GM04503 (cell line): ENCODE measurements at places on chromosomes 11 and 22.

- no peak for DNase-seq
Measured at GRCh38 chr11:25377466-25377865, 880.6 kb downstream of the LUZP2 start.

DNA sequence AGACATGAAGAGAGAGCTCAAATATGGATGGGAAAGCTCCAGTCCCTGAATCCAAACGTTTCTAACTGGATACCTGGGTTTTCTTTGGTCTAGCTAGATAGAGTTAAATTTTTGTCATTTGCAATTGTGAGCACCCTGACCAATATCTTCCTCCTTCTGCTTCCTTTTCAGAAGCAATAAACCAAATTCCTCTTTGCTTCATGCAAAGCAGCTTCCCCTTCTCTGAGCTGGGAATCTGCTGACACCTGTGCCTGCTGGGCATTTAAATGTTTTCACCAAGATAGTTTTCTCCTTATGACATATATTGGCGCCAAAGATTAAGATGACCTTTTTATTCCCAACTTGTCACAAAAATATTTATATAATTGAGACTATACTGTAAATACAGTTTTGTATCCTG is 27.9 kb upstream of the PAK1 start:
- DNase-seq: no peak

- DNase-seq: no peak
Measured at GRCh38 chr11:8004008-8004407, 16.9 kb downstream of the EIF3F start.

DNA sequence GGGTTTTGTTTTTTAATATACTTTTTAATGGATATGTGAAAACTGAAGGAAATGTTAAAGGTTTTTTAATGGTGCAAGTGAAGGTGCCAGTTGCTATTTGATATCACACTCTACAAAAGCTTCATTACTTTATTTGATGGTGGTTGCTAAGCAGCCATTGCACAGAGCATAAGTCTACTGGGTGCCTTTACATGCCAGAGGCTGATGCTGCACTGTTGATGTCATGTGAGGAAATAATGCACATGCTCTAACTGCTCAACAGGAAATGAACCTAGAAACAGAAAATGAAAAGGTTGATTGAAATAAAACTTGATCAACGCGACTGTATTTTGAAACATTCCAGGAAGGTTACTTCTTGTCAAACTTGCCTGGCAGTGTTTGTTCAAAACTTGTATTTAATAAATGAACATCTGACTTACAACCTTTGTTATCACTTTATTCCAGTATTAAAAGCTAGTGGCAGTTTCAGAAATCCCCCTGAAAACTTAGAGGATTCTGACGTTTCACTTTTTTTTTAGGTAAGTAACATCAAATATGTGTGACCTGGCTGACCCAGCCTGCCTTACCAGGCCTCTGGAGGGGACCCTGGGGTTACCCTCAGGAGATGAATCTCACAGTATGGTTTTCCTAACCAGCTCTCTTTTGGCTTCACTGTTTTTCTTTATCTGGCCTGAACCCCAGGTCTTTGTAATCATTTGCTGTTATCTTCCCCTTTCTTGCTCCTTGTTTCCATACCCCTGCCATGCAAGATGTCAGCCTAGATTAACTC is 2.4 kb upstream of the ATP5MG start:
- no peak for DNase-seq

- no peak for DNase-seq
Measured at GRCh38 chr11:83195143-83195466, 1.6 kb downstream of the ANKRD42 start.
